GM23248 (cell line): ENCODE measurements at places on chromosomes 2 and 18. TPM values are rescaled to one million over a fixed set of nuclear protein-coding genes. Genes with fewer than 3 reads are reported as not detected.
A peak's percentile ranks its signal among the peaks of the same experiment; 100 is the strongest.

DNA sequence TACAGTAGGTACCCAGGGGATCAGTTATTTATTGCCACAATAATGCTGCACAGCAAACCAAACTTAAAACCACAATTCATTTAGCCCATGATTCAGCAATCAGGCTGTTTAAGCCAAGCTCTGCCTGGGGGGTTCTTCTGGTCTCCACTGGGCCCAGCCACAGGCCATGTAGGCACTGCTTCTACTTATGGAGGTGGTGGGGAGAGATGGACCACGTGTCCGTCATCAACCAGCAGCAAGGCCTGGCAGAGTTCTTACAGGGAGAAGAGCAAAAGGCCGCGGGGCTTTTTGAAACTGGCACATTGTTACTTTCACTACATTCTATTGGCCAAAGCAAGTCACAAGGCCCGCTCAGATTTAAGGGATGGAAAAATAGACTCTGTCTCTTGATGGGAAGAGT is 76.3 kb upstream of the DAPL1 start:
- no peak overlapping the region for H3K4me3 ChIP-seq
- H3K36me3 ChIP-seq = no peaks in the 10 kb centered on the region
- H3K27me3 ChIP-seq = no peaks in the 10 kb centered on the region
- H3K27ac ChIP-seq = no peak overlapping the region
- no peak for DNase-seq
- H3K4me1 ChIP-seq = no peaks in the 10 kb centered on the region

GRCh38 chr2:82013641-82014040 is 1709.1 kb upstream of the LRRTM1 start:
- no peaks in the 10 kb centered on the region for H3K27me3 ChIP-seq
- no peaks in the 10 kb centered on the region for H3K36me3 ChIP-seq
- no peak overlapping the region for H3K4me3 ChIP-seq
- no peak overlapping the region for H3K27ac ChIP-seq
- no peak for DNase-seq
- H3K4me1 ChIP-seq = no peaks in the 10 kb centered on the region

DNA sequence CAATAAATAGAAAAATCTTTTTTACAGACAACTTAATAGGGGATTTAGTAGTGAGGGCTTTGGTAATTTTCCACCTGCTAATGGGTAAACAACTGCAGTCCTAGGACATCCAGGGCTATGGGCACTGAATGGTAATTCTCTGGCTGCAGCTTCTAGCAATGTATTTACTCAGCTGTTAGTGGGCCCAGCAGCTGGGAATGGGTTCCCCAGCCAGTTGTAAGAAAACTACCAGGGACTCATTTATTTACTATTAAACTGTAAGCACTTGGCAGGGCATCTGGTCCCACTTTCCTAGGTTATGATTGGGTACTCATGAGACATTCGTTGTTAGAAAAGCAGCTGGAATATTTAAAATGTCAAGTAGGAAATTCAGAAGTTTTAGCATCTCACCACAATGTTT is 363.8 kb upstream of the TRIB2 start:
- no peaks in the 10 kb centered on the region for H3K4me1 ChIP-seq
- H3K27ac ChIP-seq = no peak overlapping the region
- no peaks in the 10 kb centered on the region for H3K36me3 ChIP-seq
- no peaks in the 10 kb centered on the region for H3K27me3 ChIP-seq
- no peak for DNase-seq
- no peak overlapping the region for H3K4me3 ChIP-seq

Gene GALNT5
- total RNA-seq = 114 and 117 TPM in 2 replicates

GRCh38 chr18:62999392-62999791 is 284.1 kb downstream of the PHLPP1 start:
- no peaks in the 10 kb centered on the region for H3K36me3 ChIP-seq
- peak; percentile 81 for DNase-seq
- no peak overlapping the region for H3K4me3 ChIP-seq

- no peaks in the 10 kb centered on the region for H3K36me3 ChIP-seq
- H3K27me3 ChIP-seq = no peaks in the 10 kb centered on the region
- H3K4me1 ChIP-seq = peaks cover 31% of the 10 kb centered on the region
- no peak for DNase-seq
- H3K27ac ChIP-seq = no peak overlapping the region
Measured at GRCh38 chr2:220243571-220243970, 616.1 kb downstream of the SLC4A3 start.

DNA sequence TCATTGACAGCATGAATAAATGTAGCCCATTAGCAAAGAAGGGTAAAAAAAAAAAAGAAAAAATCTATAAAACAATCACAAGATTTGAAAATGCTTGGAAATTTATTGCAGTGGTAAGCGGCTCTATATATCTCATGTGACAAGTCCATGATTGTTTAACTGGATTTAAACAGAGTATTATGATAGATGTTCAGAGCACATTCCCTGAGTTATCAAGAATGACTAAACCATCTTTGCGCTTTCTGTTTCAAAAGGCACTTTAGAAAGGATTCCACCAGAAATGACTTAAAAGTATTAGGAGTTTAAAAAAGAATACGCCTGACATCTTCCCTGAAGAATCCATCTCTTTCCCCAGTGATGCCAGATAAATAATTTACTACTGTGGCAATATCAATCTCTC is 409.5 kb upstream of the UBE2E3 start:
- 0 out of 2 replicates have a peak overlapping the region, but pooled peaks have one; percentile 9 for H3K4me3 ChIP-seq
- H3K27ac ChIP-seq = peak overlapping the region; percentile 51
- no peak for DNase-seq
- H3K4me1 ChIP-seq = peaks cover 39% of the 10 kb centered on the region

GRCh38 chr2:54675281-54675680 is 48.2 kb upstream of the EML6 start:
- no peak for DNase-seq
- H3K4me3 ChIP-seq = no peak overlapping the region
- no peaks in the 10 kb centered on the region for H3K27me3 ChIP-seq
- H3K36me3 ChIP-seq = no peaks in the 10 kb centered on the region; the same call in 1 of the 2 replicates

Gene CIB4
- not detected in 2 replicates for total RNA-seq

DNA sequence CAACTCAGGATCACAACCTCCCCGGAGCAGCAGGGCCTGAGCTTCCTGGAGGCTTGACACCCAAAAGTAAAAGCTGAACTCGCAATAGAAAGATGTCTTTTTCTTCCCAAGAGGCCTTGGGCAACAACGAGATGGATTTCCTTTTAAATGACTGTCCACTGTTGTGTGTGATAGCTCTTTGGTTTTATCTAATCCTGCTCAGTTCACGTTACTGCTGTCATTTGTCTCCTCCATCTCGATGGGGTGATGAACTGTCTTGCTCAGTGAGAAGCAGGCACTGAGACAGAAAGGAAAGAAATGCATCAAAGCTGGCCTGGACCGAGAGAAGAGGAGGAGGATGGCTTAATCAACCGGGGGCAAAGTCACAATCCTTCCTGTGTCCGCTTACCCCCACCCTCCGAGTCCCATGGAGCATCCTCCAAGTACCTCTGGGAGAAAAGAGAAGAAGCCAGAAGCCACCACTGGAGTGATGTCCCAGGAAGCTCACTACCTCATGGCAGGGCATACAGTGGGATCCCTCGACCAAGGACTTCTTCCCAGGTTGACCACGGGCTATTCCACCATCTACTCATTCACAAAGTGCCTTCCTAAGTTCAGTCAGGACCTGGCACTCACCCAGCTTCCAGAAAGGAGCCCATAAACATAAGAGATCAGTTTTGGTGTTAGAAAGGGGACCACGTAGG is 68.5 kb downstream of the GALNT14 start:
- no peak for DNase-seq
- no peak overlapping the region for H3K27ac ChIP-seq
- H3K36me3 ChIP-seq = no peaks in the 10 kb centered on the region
- no peak overlapping the region for H3K4me3 ChIP-seq
- no peaks in the 10 kb centered on the region for H3K4me1 ChIP-seq
- H3K27me3 ChIP-seq = no peaks in the 10 kb centered on the region

- peaks cover 14% of the 10 kb centered on the region for H3K4me1 ChIP-seq
- no peak overlapping the region for H3K27ac ChIP-seq
- H3K27me3 ChIP-seq = no peaks in the 10 kb centered on the region
- no peak overlapping the region for H3K4me3 ChIP-seq
Measured at GRCh38 chr18:58887613-58887963, 22.9 kb downstream of the ZNF532 start.

DNA sequence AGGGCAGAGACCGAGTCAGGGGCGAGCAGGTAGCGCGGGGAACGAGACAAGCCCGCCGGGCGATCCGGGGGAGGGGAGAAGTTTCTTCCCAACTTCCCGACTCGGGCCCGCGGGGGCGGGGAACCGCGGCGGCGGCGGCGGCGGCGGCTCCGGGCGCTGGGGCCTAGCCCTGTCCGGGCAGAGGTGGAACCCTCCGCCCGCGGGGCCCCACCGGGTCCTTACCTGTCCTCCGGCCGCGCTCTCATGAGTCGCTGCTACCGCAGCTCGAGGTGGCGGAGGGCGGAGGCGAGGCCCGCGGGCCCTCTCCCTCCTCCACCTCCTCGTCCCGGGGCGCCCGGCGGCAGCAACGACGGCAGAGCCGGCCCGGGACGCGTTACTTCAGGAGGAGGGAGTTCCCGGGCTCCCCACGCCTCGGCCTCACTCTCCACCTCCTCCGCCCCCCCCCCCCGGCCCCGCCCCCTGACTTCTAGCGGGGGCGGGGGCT is at the start of gene YES1:
Gene YES1 (minus strand): TSS at position 351 of the 484 bp plus-strand sequence. CDS start 55,415 bp downstream, outside the sequence.
- no peaks in the 10 kb centered on the region for H3K36me3 ChIP-seq
- H3K4me1 ChIP-seq = peaks cover 27% of the 10 kb centered on the region
- H3K27me3 ChIP-seq = no peaks in the 10 kb centered on the region
- DNase-seq = peak; percentile 86
